Activated T-helper 17 cell treated with anti-CD3 and anti-CD28 coated beads, Interleukin-2, amount 50 U/mL, for 72 hours (primary cell): ENCODE measurements at places on chromosomes 2 and 18.
A peak's percentile ranks its signal among the peaks of the same experiment; 100 is the strongest.

GRCh38 chr2:15181092-15181745 lies 379.9 kb downstream of the NBAS start:
- no peak for ATAC-seq
- no peak overlapping the region for H3K27ac ChIP-seq
- H3K27me3 ChIP-seq: no peaks in the 10 kb centered on the region
- no peak overlapping the region for H3K4me3 ChIP-seq

GRCh38 chr2:226649871-226650660 lies 149.6 kb downstream of the IRS1 start:
- peak overlapping the region; percentile 49 for H3K4me3 ChIP-seq
- peak overlapping the region; percentile 74 for H3K27ac ChIP-seq
- peak; percentile 86 for ATAC-seq
- peaks cover 17% of the 10 kb centered on the region for H3K4me1 ChIP-seq

DNA sequence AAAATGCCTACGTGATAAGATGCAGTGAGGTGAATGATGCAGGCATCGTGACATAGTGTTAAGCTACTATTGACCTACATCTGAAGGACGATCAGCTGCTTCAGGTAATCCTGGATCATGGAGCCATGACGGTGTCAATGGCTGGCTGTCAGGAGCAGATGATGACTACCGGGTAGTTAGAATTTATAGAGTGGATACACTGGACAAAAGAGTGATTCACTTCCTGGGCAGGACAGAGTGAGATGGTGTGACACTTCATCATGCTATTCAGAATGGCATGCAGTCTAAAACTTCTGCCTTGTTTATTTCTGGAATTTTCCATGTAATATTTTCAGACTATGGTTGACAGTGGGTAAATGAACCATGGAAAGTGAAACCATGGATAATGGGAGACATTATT lies 29.5 kb downstream of the METTL8 start:
- peak overlapping the region; percentile 26 for H3K4me3 ChIP-seq
- no peak overlapping the region for H3K27ac ChIP-seq
- H3K4me1 ChIP-seq: peaks cover 43% of the 10 kb centered on the region

GRCh38 chr18:62085756-62086155 lies 101.1 kb downstream of the PIGN start:
- no peaks in the 10 kb centered on the region for H3K4me1 ChIP-seq
- H3K4me3 ChIP-seq: no peak overlapping the region
- no peak overlapping the region for H3K27ac ChIP-seq
- H3K27me3 ChIP-seq: no peaks in the 10 kb centered on the region

GRCh38 chr18:8685141-8685913 lies 20.0 kb upstream of the MTCL1 start:
- H3K36me3 ChIP-seq: no peaks in the 10 kb centered on the region
- no peak overlapping the region for H3K27ac ChIP-seq
- ATAC-seq: no peak
- no peaks in the 10 kb centered on the region for H3K4me1 ChIP-seq
- no peak overlapping the region for H3K4me3 ChIP-seq

DNA sequence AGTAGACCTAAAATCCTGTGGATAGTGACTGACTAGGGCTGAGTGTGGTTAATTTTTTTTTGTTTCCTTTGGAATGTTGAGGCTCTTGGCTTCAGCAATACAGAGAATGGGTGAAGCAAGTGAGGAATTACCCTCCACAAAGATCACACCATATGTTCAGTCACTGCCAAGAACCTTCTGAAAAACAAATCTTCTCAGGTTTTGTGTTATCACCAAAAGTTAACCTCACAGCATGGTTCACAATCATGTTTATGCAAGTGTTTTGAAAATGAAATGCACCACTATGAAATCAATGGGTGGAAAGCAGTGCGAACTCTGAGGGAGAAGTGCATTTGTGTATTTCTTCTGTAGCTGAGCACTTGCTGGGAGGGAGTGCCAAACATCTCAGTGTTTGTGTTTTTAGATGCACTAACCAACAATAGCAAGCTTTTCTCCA lies 44.4 kb downstream of the SPATS2L start:
- H3K4me3 ChIP-seq: no peak overlapping the region
- no peak for ATAC-seq
- H3K27me3 ChIP-seq: no peaks in the 10 kb centered on the region
- no peaks in the 10 kb centered on the region for H3K4me1 ChIP-seq
- no peaks in the 10 kb centered on the region for H3K36me3 ChIP-seq
- no peak overlapping the region for H3K27ac ChIP-seq

DNA sequence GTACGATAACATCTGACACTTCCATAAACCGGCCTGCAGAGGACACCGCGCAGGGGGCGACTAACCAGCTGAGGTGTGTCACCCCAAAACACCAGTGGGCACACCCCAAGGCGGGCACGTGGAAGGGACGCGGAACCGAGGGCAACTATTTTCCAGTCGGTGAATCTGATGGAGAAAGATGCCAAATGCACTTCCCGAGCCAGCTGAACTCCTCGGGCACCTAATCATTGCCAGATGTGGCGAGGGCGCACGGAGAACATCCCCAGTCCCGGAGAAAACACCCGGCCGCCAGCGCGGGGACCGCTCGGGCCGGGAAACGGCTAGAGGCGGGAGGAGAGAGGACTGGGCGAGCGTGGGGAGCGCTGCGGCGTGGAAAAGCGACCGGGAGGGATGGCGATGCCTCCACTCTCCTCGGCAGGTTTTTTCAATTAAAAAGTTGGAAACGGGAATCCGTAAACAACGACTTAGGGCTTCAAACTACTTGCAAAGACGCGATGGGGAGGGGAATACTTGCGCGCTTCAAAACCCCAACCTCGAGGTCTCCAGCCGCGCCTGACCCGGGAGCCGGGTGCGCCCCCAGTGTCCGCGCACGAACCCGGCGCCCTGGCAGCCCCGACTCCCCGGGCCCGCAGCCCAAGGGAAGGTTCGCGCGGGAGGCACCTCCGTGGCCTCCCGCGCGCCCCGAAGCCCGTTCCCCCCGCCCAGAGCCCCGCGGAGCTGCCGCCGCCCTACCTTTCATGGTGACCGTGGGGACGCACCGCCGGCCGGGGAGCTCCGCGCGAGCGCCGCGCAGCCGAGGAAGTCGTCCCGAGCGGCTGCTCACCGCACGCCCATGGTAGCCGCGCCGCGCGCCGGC lies 497 bp downstream of the COLEC12 start:
- no peak for ATAC-seq
- no peaks in the 10 kb centered on the region for H3K36me3 ChIP-seq
- no peak overlapping the region for H3K27ac ChIP-seq
- peaks cover 29% of the 10 kb centered on the region for H3K27me3 ChIP-seq

- H3K4me1 ChIP-seq: no peaks in the 10 kb centered on the region
- no peak overlapping the region for H3K27ac ChIP-seq
- no peaks in the 10 kb centered on the region for H3K36me3 ChIP-seq
- ATAC-seq: no peak
- no peaks in the 10 kb centered on the region for H3K27me3 ChIP-seq
- no peak overlapping the region for H3K4me3 ChIP-seq
These were observed 222.1 kb downstream of the ANKRD30B start for GRCh38 chr18:14970027-14970426.
